ENCODE measurements at places on chromosomes 3 and 15.

DNA sequence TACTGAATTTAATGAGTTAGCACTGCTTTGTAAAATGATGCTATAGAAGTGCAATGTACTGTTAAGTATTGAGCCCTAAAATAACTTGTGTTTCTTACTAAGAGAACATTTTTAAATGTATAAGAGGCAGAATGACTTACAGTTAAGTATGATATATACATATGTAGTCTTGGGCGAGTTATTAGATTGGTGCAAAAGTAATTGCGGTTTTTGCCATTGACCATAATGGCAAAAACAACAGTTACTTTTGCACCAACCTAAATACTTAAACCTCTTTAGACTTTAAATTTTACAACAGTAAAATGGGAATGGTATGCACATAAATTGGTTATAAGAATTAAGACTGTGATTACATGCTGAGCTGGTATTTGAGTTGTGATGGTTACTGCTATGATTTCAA, 79.8 kb downstream of the CNTN3 start:
- DNase-seq, result no peak

DNA sequence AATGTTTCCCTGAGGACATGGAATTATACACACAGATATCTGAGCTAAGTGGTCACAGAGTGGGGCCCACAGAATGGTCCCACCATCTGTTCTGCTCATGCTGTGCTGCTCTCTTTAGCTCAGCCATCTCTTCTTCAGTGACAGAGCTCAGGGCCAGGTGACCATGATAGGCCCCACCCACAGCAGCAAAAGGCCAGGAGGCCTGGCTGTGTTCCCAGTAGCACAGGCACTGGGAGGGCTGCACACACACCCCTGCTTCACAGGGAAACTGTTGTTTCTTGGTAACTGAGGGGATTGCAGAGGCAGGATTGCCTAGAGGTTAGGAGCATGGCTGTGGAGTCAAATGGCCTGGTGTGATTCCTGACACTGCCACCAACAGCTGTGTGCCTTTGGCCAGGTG, 4.8 kb upstream of the FBXW12 start:
- DNase-seq, result no peak

DNA sequence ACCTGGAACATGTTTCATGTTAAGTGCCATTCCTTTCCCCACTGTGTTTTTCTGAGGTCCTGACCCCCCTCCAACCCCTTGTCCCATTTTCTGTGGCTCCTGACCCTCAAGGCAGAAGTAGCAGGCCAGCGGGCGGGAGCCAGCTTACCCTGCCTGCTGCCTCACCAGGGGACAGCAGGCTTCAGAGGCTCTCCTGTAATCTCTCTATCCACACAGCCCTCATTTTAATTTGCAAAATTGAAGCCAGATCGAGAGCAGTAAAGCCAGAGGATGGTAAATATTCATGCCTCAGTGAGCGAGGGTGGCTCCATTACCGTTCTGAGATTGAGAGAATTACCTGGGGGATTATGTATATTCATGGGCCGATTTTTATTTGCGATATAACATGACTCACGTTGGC, 147.6 kb downstream of the DNAJB8 start:
- DNase-seq, result no peak

DNA sequence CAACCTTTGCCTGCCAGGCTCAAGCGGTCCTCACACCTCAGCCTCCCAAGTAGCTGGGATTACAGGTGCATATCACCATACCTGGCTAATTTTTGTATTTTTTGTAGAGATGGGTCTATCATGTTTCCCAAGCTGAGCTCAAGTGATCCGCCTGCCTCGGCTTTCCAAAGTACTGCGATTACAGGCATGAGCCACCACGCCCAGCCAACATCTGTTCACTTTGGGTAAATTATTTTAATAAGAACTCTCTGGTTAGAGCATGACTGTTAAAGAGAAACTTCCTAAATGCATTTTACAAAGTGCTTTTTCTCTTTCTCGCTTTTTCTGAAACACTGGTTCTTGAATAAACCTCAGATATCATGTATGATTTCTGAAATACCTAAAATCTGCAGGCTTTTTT, 172.5 kb downstream of the PTPRG start:
- no peak for DNase-seq

DNA sequence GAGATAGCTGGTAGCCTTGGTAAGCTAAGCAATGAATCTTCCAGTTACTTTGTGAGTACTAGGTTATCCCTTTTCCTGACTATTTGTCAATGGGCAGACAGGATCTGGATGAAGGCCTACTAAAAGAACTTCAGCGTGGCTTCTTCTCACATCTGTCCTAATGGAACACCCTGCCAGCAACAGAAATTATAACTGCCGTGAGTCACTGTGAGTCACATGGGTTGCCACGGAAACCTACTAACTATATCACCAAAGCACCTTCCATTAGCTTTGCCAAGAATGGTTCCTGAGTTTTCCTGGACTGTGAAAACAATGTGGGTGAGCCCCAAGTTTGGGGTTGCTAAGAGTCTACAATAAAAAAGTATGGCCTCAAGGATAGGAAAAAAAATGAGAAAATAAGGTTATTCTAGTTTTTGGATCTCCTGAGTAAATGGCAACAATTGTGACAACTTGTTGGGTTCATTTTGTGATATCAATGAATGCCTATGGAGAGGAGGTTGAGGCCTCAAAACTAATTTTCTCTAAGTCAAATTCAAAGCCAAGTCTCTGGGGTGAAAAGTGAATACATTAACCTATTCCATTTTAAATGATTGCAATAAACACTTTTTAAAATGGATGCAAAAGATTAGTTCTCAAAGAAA, 195.1 kb upstream of the ICE2 start:
- no peak for DNase-seq

DNA sequence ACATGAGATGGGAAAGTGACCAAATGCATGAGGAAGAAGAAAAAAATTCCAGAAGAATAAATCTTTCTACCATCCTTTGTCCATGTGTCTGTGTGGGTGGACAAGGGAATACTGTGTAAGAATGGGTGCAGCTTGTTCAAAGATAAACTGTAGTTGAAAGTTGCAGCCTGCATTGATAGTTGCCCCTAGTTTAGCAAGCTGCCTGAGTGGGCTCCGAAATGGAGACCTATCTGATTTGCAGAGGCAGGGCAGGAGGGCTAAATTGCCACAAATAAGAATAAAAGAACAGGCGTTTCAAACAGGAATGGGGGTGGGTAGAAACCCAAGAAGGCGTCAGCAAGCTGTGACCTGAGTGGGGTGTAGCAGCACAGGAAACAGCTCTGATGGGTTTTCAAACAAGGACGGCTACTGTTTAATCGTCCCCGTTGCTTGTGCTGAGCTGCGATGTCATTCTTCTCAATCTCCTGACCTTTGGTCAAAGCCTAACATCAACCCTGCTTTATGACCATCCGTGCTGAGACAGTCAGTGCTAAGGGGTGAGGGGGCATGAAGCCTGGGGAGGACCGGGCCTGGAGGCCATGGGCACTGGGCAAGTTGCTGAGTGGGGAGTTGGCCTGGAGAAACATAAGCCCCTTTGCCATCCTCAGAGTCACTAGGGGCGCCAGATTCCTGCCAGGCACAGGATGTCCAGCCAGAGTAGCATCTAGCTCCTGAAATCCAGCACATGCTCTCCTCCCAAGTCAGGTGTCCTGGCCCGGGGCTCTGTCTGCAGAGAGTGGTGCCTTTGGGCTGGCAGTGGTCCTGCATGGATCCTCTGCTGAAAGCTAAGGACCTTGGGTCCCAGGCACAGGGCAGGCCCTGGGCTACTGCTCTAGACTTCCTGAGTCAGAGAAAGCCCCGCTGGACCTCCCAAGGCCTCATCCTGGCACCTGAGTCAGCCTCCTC, 19.2 kb upstream of the C15orf39 start:
- peak; percentile 60 for DNase-seq

GRCh38 chr3:148600902-148601765, 96.6 kb upstream of the AGTR1 start:
- DNase-seq, result peak; percentile 82

GRCh38 chr3:151410891-151411559, 26.5 kb upstream of the P2RY12 start:
- DNase-seq, result no peak

- no peak for DNase-seq
Observed at GRCh38 chr3:17154941-17155340, 270.2 kb downstream of the PLCL2 start.

- peak; percentile 16 for DNase-seq
Observed at GRCh38 chr3:127002195-127003174, 19.6 kb downstream of the PLXNA1 start.

DNA sequence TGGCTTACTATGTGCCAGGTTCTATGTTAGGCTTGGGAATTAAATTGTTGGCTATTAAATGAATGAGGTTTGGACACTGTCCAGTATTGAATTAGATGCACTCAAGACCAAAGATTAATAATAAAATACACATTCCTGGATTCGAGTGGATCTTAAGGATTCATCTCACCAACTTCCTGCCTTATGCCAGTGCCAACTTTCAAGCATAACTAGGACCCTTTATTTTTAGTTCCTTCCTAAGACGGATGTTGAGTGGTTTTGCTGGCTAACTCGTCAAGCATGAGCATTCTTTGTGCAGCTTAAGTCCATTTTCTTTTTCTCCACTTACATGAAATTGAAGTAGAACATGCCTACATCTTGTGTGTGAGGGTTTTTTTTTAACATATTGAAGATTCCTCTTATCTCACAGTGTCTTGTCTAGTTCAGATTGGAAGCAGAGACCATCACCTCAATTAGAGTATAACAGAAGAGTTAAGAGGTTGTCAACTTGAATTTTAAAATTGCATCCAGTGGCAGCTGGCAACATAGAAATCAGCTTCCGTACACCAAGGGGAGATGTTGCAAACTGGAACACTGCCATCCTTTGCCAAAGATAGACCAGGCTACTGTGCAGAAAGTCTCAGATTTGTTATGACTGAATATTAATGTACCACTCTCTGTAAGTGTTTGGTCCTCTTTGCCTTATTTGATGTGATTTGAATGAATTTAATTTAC, 106.3 kb upstream of the BFSP2 start:
- no peak for DNase-seq

DNA sequence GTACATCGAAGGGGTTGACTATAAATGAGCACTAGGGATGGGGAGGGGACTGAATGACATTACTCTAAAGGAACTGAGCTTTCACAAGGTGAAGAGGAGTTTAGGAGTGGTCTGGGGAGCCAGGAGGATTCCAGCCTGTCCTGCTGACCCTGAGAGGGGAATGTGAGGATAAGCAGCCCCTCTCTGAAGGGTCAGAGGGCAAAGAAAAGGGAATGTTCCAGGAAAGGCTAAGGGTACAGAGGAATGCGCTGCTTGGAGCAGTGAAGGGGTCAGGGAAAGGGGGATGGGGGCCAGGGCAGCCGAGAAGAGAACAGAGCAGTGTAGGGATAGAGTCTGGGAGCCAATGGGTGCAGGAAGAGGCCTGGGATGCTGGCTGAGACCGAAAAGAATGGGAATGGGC, 28.0 kb upstream of the TPM1 start:
- no peak for DNase-seq

- DNase-seq, result no peak
Observed at GRCh38 chr3:11565492-11565891, 78.2 kb downstream of the VGLL4 start.

DNA sequence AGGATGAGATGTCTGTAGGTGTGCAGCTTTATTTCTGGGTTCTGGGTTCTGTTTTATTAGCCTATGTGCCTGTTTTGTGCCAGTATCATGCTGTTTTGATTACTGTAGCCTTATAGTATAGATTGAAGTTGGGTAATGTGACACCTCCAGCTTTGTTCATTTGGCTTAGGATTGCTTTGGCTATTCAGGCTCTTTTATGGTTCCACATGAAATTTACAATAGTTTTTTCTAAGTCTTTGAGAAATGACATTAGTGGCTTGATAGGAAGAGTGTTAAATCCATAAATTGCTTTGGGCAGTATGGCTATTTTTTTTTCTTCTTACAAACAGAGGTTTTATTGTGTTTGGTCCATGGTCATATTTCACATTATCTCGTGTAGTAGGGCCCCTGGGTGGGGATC, 285.8 kb upstream of the GADL1 start:
- no peak for DNase-seq

GRCh38 chr3:78154521-78155186, 1114.8 kb downstream of the ROBO2 start:
- no peak for DNase-seq

- no peak for DNase-seq
Observed at GRCh38 chr15:39859636-39860035, 60.4 kb downstream of the GPR176 start.

DNA sequence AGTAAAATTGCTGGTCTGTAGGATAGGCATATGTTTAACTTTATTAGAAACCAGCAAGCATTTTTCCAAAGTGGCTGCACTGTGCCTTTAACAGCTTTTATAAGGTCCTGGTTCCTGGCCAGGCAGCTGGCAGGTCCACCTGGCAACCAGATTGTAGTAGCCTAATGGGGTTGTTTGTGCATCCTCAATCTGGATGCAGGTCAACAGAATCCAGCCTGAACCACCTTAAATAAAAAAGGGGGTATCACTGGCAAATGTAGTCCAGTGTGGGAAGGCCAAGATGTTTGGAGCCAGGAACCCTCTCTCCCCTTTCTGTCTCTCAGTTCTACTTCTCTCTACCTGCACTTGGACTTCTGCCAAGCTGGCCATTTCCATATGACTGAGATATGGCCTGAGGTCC, 200.3 kb downstream of the ZNF621 start:
- no peak for DNase-seq

DNA sequence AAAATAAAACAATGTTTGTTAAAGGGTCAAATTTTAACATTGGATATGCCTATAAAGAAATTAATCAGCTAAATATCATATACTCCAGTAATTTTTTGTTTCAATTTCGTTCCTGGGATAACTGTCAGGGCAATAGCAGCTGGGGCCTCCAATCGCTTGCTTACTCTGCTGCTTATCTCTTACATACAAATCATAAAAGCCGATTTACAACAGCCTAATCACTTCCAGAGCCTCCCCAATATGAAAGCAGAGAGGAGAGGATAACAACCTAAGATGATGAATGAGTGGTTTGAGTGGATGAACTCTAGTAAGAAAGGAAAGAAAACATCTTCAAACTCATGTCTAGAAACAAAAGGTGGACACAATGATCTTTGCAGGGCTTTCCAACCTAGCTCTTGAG, 80.7 kb upstream of the PSMD6 start:
- peak; percentile 19 for DNase-seq

DNA sequence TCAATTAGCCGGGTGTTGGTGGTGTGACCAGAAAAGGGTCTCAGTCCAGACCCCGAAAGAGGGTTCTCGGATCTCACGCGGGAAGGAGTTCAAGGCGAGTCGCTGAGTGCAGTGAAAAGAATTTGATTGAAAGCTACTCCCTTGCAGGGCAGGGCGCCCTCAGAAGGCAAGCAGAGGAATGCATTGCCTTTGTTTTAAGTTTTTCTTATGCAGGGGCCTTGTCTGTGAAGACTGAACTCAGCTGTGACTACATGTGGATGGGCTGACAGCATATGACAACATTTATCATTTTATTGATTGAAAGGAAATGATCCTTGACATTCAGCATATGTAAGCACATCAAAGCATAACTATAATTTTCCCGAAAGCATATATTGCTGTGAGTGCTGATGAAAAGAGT, 11.8 kb downstream of the CPN2 start:
- no peak for DNase-seq

All from Caco-2 (cell line).